ENCODE measurements at places on chromosomes 1 and 21.
A peak's percentile ranks its signal among the peaks of the same experiment; 100 is the strongest.

DNA sequence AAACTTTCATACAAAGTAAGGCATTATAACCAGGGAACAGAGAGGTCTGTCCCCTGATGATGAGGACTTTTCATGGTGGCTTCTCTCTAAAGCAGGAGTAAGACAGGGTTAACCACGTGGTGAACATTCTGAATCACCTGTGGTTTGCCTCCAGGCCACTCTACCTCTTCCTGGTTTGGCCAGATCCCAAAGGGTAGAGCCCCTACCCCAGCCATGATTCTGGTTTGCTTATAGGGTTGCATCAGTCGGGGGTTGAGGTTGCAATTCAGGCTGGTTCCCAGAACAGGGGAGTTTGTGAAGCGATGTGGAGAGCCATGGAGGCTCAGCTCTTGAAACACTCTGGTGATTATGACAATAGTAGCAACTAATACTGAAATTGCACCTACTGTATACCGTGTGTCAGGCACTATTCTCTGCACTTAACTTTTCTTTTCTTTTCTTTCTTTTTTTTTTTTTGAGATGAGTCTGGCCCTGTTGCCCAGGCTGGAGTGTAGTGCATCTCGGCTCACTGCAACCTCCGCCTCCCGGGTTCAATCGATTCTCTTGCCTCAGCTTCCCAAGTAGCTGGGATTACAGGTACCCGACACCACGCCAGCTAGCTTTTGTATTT lies 8.3 kb downstream of the CNR2 start:
- DNase-seq = no peak

DNA sequence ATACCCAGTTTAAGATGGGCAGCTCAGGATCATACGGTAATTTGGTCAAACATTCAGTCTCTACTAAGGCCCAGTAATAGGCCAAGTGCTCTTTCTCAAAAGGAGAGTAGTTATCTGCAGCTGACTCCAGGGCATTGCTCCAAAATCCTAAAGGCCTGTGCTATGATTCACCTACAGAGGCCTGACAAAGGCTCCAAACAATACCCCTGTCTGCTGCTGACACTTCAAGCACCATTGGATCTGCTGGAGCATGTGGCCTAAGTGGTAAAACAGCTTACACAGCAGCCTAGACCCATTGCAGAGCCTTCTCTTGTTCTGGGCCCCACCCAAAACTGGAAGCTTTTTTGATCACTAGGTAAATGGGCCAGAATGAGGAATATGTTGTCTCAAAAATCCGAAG lies 22.8 kb downstream of the SLAMF7 start:
- DNase-seq = no peak

GRCh38 chr1:113783254-113784103 lies 24.2 kb upstream of the PHTF1 start:
- DNase-seq = peak; percentile 73

DNA sequence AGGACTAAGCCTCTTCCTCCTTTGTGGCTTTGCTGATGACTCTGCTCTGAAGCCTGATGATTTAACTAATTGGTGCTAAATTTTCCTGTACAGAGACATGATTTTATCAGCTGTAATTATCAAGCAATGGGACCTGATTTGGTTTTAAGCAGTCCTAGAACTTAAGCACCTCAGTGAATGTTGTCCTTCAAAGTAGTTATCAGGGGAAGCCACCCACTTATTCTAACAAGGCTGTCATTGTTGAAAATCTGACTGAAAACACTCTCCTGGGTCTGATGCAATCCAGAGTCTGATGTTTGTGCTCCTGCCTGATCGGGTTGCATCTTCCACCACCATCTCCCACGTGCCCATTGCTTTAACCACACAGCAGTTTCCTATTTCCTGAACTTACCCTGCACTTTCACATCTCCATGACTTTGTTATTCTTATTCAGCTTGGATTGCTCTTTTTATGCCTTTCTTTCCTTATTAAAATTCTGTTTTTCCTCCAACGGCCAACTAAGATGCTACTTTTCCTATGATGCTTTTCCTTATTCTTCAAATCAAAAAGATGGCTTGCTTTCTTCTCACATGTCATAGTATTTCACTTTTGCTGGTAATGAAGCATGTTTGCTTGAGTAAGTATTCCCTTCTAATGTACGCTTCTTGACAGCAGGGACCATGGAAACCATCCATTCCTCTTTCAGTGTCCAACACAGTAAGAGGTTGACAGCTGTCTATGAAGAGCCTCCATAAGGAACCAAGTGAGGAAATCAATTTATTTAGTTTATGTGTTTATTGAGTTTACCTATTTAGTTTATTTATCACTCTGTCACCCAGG lies 55.0 kb downstream of the S1PR1 start:
- peak; percentile 47 for DNase-seq

DNA sequence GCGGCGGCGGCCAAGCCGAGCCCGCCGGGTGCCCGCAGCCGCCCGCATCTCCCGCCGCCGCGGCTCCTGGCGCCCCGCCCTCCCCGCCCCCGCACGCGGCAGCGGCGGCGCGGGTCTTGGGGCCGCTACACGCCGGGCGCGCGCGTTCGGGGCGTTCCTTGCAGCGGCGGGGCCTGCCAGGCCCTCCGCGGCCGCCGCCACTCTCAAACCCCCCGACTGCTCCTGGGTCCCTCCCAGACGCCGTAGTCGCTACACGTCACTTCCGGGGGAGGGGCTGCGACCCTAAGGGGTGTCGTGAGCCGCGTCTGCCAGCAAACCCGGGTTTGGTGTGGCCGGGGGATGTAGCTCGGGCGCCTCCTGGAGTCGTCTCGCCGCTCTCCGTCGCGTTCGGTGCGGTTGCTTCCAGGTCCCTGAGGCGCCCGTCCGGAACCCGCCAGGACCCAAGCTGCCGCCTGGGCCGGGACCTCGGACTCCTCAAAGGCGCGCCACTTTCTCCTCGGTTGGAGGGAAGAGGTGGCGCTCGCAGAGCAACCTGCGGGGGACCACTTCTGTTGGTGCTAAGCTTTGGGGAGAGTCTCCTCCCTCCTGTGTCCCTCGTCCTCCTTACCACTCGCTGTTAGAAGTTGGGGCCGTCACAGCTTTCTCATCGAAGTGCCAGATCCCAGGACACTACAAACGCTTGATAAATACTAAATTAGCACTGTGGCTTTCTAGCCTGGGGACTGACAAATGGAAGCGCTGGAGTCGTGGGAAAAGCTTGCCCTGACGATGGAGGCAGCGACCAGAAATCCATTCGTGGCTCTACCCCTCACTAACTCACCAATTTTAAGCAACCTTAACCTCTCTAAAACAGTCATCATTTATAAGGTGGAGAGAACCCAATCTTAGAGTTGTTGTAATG lies at the start of gene ELK4:
Gene ELK4 (minus strand): TSS at position 244 of the 901 bp plus-strand sequence. CDS start 8,129 bp downstream, outside the sequence.
- DNase-seq = peak; percentile 99

DNA sequence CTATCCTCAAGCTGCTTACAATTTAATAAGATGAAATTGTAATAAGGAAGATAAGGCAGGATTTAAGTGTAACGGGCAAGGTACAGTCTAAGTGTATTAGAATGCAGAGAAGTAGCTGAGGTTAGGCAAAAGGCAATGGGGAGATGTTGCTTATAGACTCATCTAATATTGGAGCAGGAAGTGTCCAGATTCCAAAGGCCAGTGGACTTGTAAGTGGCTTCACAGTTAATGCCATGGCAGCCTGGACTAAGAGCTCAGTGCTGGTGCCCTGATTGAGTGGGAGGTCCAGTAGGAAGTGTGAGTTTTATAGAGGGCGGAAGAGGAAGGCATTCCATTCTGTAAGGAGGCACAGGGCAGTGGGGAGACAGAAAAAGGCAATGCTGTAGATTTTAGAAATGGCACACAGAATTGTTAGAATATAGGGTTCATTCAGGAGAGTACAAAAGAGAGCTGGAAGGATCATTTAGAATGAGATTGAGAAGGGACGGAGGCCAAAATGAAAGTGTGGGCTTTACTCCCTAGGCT lies 12.6 kb downstream of the MAP3K21 start:
- DNase-seq = no peak

DNA sequence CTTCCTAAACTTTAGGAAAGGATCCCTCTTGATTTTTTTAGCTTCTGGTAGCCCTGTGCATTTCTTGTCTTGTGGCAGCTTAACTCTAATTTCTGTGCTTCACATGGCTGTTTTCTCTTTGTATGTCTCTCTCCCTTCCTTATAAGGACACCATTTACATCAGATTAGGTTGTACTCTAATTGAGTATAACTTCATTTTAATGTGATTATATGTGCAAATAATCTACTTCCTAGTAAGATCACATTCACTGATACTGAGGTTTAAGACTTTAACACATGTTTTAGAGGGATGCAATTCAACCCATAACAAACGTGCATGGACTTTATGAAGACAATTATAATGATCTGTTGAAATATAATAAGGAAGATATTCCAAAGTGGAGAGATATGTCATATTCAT lies 46.7 kb downstream of the RGS4 start:
- no peak for DNase-seq

- DNase-seq = no peak
These were observed 308.0 kb downstream of the HMCN1 start for GRCh38 chr1:186042230-186042629.

- no peak for DNase-seq
These were observed 7.0 kb downstream of the TDRD5 start for GRCh38 chr1:179598631-179599030.

DNA sequence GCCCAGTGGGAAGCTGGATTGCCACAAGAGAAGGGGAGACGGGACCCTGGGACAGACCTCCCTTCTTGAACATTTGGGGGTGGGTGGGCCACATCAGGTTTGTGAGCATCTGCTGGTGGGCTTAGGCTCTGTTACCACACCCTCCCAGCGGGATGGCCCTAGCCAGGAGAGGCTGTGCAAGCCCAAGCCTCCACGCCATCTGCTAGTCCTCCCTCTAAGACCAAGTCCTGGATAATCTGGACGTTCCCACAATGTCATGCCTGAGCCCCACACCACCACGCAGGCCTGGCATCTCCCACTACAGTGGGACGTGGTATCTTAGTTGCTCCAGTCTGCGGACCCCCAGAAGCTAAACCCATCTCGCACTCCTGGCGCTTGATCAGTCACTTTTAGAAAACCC lies 3.7 kb upstream of the IBA57 start:
- no peak for DNase-seq

- peak; percentile 54 for DNase-seq
These were observed 28.4 kb downstream of the TRIM11 start for GRCh38 chr1:228378090-228378872.

DNA sequence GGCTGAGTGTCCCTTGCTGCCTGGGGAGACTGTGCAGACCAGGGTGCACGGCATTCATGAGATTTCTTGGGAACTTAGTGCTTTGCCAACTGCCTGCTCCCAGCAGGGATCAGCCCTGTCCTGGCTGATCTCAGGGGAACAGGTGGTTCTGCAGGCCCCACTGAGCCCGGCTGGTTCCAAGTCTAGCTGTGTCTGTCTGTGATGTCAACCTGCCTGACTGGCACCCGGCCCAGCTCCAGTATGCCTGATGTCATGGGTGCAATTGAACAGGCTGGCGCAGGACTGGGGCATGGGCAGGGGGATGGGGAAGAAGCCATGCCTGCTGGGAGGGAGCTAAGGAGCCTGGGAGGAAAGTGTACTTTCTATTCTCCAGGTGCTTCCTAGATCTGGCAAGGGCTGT lies 227.1 kb downstream of the GRIK3 start:
- DNase-seq = no peak

DNA sequence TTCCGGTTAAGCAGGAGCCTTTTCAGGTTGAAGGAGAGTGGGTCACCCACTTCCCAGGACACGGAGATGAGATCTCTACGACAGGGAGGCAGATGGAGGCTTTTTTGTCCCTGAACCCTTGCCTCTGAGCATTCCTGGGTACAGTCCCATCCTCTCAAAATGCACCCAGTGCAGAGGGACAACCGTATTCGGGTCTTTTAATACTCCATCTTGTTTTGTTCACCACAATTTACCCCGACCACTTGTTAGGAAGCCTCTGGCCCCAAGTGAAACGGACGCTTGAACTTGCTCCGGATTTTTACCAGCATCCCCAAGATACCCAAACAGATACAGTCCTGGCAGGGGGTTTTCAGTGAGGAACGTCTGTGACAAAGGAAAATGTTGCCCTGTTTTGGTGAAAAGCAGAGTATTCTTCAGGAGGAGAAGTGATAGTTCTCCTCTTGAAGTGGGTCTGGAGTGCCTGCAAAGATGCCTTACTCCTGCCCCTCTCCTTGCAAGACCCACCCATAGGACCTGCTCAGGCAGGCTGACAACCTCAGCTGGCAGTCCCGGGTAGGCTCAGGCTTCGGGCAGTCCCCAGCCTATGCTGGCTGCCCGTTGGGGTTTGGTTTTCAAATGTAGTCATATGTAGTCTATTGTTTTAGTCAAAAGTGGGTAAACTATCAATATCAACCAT lies 669 bp upstream of the ARL8A start:
- no peak for DNase-seq

DNA sequence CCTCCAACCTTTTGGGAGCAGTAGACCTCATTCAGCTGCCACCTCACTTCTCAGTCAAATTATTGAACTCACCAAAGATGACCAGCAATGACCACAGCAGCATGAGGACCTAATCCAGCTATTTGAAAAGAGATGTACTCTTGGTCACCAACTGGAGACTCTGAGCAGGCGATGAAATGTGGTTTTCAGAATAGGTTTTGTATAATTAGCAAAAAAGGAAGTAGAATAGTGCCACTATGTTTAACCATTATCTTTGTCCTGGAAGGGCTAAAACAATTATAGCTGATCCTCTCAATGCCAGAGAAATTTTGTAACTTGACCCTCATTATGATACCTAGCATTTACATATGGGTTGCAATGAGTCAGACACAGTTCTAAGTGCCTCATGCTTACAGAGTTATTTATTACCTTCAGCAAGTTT lies at the start of gene FCRL2:
Gene FCRL2 (minus strand): TSS at position 162 of the 421 bp plus-strand sequence. CDS start 59 bp downstream, at position 103.
- DNase-seq = no peak

GRCh38 chr1:110087812-110088738 lies 17.6 kb upstream of the ALX3 start:
- DNase-seq = no peak

- no peak for DNase-seq
These were observed 124.1 kb downstream of the DPYD start for GRCh38 chr1:97796711-97797110.

- DNase-seq = no peak
These were observed 32.0 kb downstream of the SLAMF6 start for GRCh38 chr1:160491017-160491416.

DNA sequence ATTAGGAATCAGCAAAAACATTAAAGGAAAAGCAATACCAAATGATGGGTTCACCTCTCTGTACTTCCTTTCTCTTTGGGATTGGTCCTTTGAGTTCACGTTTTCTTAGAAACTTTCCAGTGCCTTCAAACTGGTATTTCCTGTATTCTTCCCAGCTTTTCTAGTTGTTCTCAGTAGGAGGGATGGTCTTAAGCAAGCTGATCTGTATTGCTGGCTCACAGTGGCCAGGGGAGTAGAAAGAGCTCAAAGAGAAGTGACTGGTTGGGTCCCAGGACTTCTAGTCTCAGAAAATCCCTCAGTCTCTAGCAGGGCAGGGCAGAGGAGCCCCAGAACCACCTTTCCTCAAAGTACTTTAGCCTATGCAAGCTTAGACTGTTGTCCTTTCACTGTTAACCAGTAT lies 10.1 kb upstream of the USP24 start:
- DNase-seq = no peak
